ENCODE measurements at places on chromosomes 7 and 10.

DNA sequence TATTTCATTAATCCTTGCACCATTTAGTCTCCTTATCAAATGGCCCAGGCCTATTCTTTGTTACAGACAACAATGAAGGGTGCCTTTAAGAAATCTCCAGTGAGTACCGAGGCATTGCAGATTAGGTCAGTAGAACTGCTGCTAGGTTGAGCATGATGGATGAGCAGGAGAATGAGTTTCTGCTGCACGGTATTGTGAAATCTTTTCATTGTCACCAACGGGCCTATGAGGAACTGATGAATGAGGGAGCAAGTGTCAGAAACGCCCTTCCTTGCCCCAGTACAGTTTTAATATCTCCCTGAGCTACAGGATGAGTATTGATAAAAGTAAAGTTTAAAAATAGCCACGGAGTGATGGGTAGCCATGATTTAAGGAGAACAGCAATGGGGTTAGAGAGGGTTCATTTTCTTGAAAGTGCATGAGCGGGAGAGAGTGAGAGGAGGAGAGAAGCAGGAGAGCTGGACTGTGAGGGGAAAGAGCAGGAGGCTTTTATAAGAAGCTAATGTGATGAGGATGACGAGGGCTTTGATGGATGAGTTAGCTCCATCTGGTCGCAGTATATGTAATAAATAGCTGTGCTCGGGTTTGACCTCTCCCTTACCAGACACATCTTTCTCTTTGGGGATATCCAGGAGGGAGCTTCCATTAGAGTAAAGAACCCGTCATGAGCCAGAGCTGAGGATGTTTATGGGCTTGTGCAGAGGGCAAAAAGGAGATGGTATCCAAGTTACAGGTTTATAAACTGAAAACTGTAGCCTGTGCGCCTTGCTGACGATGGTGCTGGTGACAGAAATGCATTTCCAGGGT, 526.1 kb downstream of the LRMDA start:
- no peak for DNase-seq

DNA sequence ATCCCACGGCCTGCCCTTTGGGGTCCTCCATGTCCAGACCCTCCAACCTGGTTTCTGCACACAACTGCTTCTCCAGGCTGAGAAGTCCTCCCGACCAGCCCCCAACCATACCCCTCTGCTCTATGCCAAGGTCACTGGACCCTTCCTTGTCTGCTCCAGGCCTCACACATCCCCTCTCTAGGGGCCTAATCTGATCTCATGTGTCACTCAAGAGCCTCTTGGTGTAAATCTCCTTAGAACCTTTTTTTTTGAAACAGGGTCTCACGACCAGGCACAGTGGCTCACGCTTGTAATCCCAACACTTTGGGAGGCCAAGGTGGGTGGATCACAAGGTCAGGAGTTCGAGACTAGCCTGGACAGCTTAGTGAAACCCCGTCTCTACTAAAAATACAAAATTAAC, 17.5 kb upstream of the SERPINE1 start:
- DNase-seq = no peak

GRCh38 chr10:75189266-75190096, 21.1 kb upstream of the VDAC2 start:
- DNase-seq = no peak

GRCh38 chr7:158446281-158446680, 141.3 kb downstream of the PTPRN2 start:
- no peak for DNase-seq

- DNase-seq = no peak
Measured at GRCh38 chr7:22333680-22334141, 23.2 kb downstream of the RAPGEF5 start.

- no peak for DNase-seq
Measured at GRCh38 chr10:7580520-7580919, 86.2 kb downstream of the ITIH5 start.

DNA sequence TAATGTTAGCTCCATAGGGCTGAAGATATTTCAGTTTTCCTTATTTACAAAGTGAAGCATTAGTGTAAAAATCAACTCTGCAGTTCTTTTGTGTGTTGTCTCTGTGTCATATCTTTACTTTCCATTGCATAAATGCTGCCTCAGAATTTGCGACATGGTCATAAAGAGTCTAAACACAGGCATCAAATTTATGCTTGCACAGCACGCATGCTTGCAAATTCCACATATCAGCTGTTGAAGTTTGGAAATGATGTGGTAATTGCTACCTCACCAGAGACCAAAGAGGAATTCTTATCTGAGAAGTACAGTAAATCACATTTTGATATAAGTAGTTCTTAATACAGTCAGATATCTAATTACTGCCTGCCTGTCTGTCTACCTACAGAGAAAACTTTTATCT, 348.2 kb upstream of the GRM3 start:
- no peak for DNase-seq

GRCh38 chr10:112471878-112472487, 25.0 kb downstream of the VTI1A start:
- no peak for DNase-seq

DNA sequence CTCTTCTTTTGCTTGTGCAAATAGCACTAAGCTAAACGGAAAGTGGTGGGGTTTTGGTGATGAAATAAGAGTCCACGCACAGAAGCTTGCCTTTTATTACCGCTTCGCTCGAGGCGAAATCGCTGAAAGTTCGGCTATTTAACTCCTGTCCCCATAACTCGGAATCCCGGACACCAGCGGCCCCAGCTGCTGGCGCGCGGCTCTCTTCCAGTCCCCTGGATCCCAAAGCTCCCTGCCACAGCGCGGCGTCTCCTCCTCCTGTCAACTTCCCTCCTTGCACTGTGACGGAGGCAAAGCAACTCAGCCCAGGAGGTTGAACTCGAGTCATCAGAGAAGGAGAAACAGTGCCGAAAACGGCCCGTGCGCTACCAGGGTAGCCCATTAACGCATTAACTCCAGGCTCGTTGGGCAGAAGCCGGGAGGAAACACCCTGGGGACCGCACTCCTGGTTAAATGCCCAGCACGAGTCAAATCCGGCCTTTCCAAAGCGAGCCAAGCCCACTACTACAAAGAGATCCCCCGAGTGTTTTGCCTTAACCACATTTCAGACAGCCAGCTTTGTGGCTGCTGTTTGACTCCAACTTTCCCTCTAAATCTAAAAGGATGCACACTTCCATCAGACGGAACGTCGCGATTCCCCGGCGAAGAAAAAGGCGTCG, 1.3 kb downstream of the SEMA3D start:
- DNase-seq = peak; percentile 5

DNA sequence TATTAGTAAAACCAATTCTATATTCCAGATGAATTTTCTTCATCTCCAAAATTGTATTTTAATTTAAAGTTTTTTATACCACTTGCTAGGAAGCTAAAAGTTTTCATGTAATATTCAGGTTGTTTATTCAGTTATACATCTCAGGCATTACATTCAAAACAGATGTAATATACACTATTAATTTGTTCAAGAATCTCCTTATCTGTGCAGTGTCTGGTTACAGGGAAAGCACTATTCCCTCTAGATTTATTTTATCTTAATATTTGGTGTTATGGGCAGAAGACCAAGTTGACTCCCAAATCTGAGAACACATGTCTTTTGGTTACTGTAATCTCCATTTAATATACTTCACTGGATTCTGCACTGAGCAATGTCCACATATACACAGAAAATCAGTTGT, 953.4 kb downstream of the ANKRD7 start:
- no peak for DNase-seq

- DNase-seq = no peak
Measured at GRCh38 chr10:24897326-24897926, 55.0 kb downstream of the PRTFDC1 start.

DNA sequence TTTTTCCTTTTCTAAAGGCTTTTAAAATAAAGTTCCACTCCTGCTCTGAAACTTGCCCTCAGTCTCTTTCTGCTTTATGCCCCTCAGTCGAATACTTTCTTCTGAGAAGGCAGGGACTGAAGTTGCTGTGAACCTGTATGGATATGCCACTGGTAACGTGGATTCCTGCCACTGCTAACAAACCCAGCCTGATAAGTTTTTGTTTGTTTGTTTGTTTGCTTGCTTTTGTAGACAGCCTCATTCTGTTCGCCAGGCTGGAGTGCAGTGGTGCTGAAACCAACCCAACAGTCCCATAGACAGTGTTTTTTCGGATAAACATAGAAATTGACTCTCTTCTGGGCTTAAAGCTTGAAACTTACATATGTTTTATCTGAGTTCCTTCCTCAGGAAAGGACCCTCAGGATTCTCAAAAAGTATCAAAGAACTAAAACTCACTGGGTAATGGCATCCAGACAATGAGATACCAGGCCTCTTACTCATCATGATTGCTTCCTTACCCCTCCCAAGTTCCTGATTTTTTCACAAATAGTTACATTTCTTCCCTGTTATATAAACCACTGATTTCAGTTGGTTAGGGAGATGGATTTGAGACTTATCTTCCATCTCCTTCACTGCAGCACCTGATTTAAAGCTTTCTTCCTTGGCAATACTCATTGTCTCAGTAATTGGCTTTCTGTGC, 273.6 kb downstream of the SDHAF3 start:
- DNase-seq = no peak

GRCh38 chr7:158487631-158488151, 99.9 kb downstream of the PTPRN2 start:
- no peak for DNase-seq

DNA sequence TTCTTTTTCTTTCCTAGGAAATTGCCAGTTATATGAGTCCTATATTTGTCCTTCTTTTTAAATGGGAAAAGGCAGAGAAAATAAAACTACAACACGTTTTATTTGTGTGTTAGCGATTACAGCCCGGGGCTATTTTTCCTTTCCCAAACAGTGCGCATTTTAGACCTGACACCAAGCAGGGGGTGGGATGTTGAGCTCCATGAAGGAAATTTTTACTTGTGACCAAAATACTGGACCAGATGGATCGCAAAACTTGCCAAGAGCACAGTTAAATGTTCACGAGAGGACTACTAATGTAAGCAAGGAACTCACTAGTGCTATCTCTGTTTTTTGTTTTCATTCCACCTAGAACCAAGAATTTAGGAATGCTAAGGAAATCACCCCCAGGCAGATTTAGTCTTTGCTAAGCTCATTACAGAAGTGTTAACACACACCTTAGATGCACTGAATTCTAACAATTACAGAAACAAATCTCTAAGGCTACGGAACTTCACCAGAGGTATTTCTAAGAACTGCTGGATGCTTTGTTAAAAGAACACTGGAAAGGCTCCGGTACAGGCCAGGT, 114.8 kb downstream of the JAZF1 start:
- DNase-seq = no peak

- no peak for DNase-seq
Measured at GRCh38 chr10:119283818-119284217, 76.4 kb downstream of the GRK5 start.

DNA sequence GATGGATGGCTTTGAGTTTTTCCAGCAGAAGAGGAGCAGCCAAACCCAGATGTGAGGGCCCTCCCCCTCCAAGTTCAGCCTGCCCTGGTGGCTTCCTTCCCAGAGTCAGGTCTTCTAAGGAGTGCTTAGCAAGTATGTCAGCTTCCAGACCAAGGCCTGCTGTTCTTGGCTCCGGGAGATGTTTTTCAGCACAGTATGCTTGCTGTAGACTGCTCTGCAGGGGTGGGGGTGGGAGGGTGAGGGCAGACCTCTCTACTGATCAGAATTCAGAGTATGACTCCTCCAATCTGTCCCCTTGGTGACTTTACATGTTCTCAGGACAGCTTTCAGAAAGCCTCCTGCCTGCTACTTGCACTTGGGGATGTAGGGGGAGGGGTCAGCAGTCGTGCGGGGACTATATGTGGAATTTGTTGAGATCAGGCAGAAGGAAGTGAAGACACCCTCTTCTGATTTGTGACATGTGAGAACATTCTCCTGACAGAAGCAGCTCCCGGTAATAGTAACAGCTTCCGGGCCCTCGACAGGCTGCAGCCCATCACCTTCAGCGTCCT, 516.4 kb upstream of the ZMIZ1 start:
- DNase-seq = no peak

- DNase-seq = no peak
Measured at GRCh38 chr7:68958571-68958970, 639.7 kb upstream of the AUTS2 start.

DNA sequence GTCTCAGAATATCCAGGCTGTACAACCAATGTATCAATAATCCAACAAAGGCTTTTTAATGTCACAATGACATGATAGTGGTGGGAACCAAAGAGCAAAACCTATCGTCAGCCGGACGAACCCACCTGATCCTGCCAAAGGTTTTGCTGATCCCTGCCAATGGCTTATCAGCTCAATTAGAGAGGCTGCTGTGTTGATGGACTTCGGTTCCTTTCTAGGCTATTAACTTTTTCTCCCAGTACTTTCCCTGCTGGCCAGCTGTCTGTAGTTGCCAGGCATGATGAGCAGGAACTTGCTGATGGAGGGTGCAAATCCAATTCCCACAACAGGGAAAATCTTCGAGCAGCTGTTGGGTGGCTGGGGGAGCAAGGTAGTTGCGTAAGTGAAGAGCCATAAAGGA, 2.4 kb downstream of the LMOD2 start:
- no peak for DNase-seq

GRCh38 chr10:72176701-72177100, 39.1 kb upstream of the ANAPC16 start:
- DNase-seq = no peak

DNA sequence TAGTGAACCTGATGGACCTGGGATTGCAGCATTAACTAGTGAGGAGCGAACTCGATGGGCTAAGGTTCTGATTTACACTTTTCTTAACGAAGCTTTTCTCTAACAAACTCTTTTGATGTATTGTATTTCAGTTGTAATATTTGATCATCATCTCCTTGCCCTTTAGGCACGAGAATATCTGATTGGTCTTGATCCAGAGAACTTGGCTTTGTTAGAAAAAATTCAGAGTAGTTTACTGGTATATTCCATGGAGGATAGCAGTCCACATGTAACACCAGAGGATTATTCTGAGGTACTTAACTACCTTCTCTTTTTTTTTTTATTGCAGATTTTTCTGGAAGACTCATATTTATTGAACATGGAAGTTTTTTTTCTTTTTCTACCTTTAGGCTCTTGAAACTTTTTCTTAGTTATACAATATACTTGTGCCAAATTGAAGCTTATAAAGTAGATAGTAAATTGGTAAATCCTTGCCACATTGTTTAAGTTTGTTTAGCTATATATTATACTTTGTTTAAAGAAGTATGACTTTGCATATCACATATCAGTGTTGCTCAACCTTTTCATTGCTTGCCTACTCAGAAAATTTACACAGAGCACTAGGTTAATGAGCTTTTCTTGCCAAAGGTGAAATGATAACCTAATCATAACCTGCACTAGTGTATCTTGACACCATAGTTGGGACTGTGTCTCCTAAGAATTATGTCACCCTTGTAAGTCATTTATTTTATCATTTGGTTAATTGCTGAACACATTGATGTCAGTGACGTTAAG, 30.4 kb downstream of the CROT start:
- no peak for DNase-seq

GRCh38 chr7:56218510-56218909, 102.3 kb upstream of the NUPR2 start:
- no peak for DNase-seq

- no peak for DNase-seq
Measured at GRCh38 chr10:123565691-123566660, 100.2 kb upstream of the GPR26 start.

DNA sequence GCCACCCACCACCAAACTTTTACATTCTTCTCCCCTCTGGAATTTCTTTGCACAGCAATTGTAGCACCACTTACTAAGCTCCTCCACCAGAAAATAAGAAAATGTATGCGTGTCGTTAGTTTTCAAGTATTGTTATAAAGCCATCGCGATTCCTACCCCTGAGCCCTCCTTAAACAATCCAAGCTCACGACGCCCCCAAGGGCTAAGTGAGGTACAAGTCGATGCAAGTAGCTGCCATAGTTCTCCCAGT, 1.3 kb downstream of the FRAT2 start:
- DNase-seq = no peak

Measured in amygdala (tissue), 56 donors.